ENCODE measurements at places on chromosomes 1 and 21. TPM values are rescaled to one million over a fixed set of nuclear protein-coding genes. Genes with fewer than 3 reads are reported as not detected.

The CDC20 gene
- total RNA-seq = 232 TPM

The UBASH3A gene
- 74.0 TPM for total RNA-seq

The TXNIP gene
- 195 TPM for total RNA-seq

The METTL13 gene
- total RNA-seq = 38.5 TPM

The OR2M3 gene
- not detected for total RNA-seq

The EVI5 gene
- total RNA-seq = 0.21 TPM

The RGS16 gene
- 0.66 TPM for total RNA-seq

The BTBD19 gene
- total RNA-seq = 4.5 TPM

The TCHH gene
- total RNA-seq = 0.08 TPM

The CCT3 gene
- 266 TPM for total RNA-seq

The PADI2 gene
- not detected for total RNA-seq

The ADAMTS1 gene
- 0.99 TPM for total RNA-seq

The ACKR1 gene
- not detected for total RNA-seq

The FNBP1L gene
- 0.10 TPM for total RNA-seq

The PPP1R8 gene
- total RNA-seq = 61.4 TPM

The SLC6A9 gene
- 1.9 TPM for total RNA-seq

The SLC9C2 gene
- not detected for total RNA-seq

The PIK3CD gene
- 285 TPM for total RNA-seq

The RAB3B gene
- total RNA-seq = 0.08 TPM

The UTS2 gene
- 0.16 TPM for total RNA-seq

The C2CD4D gene
- total RNA-seq = 0.23 TPM

The NR1I3 gene
- total RNA-seq = not detected

The SLAMF7 gene
- total RNA-seq = 88.5 TPM

The ZNF669 gene
- 10.3 TPM for total RNA-seq

The SLC25A34 gene
- total RNA-seq = 1.6 TPM

The TTC34 gene
- total RNA-seq = 0.82 TPM

The PPM1J gene
- not detected for total RNA-seq

The ITLN2 gene
- not detected for total RNA-seq

The PLPP3 gene
- not detected for total RNA-seq

The TGFB2 gene
- total RNA-seq = not detected

The TIE1 gene
- 1.3 TPM for total RNA-seq

The FALEC gene
- not detected for total RNA-seq

The KRTAP10-5 gene
- not detected for total RNA-seq

The SMCP gene
- not detected for total RNA-seq

The BEND5 gene
- total RNA-seq = 6.3 TPM

The XCL2 gene
- total RNA-seq = 41.8 TPM

The CLDN19 gene
- not detected for total RNA-seq

The ZNF648 gene
- total RNA-seq = not detected

The ADIPOR1 gene
- total RNA-seq = 60.8 TPM

The COL24A1 gene
- not detected for total RNA-seq

The UMODL1 gene
- not detected for total RNA-seq

The KRTAP19-3 gene
- total RNA-seq = not detected

The RIPPLY3 gene
- 0.10 TPM for total RNA-seq

The UBL4B gene
- total RNA-seq = not detected

The CYP4B1 gene
- not detected for total RNA-seq

The PIP5K1A gene
- 64.9 TPM for total RNA-seq

The SLC6A17 gene
- not detected for total RNA-seq
